ENCODE measurements at places on chromosomes 4 and X.

DNA sequence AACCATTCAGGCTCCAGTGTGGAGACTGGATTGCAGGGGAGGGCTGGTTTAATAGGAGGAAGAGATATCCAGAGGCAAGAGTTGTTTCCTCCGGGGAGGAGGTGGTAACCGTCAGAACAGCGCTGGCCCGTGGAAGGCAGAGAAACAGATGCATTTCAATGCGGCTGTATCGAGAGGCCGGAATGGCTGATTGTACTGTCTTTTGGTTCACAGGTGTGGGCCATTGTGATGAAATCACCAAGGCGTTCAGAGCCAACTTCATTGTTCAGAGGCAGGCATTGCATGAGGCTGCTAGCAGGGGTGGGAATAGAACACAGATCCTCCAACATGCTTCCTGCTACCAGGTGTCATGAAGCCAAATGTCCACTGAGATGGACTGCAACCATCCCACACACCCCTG lies 53.0 kb downstream of the SHOX start:
- no peak for DNase-seq

DNA sequence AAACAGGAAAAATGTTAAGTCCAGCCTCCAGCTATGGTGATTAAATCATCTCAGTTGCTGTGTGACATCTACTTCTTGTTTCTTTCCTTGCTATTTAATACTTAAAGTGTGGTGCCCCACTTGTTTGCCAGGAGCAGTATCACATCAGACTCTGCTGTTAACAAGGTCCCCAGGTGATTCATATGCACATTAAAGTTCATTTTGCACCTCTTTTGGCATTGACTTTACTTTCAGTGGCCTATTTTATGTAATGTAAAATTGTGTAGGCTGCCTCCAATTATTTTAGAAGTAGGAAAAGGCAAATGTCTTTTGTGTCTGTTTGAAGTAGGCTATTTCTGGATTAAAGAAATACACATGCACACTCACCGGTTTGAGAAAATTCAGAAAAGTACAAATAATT lies 47.5 kb downstream of the CPE start:
- DNase-seq: no peak

GRCh38 chrX:94430091-94430490 lies 756.1 kb downstream of the FAM133A start:
- DNase-seq: no peak

- DNase-seq: no peak
Measured at GRCh38 chr4:143768007-143768591, 67.6 kb upstream of the FREM3 start.

DNA sequence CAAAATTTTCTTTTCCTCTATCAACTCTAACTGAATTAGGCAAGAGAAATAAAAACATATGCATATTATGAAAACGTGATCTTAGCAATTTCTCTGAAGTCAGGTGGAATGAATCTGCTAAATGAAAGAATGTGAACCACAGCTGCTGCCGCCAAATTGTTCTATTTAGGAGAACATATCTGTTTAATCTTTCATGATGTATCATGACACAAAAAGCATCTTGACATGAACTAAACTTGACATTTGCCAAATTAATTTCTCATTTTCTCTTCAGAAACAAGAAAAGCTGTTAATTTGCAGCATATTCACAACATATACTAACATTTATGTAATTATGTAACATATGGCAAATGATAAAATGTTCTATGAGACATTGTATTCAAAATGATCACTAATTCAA lies 1237.9 kb downstream of the TECRL start:
- DNase-seq: no peak

- DNase-seq: no peak
Measured at GRCh38 chr4:31548823-31549222, 828.7 kb downstream of the PCDH7 start.

GRCh38 chrX:72351606-72352334 lies 46.1 kb upstream of the CITED1 start:
- DNase-seq: no peak

All from cerebellar nuclear complex (tissue), 1 donor.